Activated T-cell treated with anti-CD3 and anti-CD28 coated beads, Interleukin-2, amount 50 U/mL, for 72 hours (primary cell): ENCODE measurements at places on chromosomes 6 and 20.

- no peaks in the 10 kb centered on the region for H3K27me3 ChIP-seq
- H3K36me3 ChIP-seq = no peaks in the 10 kb centered on the region
- no peak overlapping the region for H3K27ac ChIP-seq
- H3K4me1 ChIP-seq = no peaks in the 10 kb centered on the region
These were observed 119.7 kb downstream of the EPHA7 start for GRCh38 chr6:93299622-93300021.

GRCh38 chr6:74969591-74970267, 236.1 kb downstream of the COL12A1 start:
- DNase-seq = no peak
- no peaks in the 10 kb centered on the region for H3K36me3 ChIP-seq
- H3K4me3 ChIP-seq = no peak overlapping the region
- no peaks in the 10 kb centered on the region for H3K4me1 ChIP-seq
- H3K27me3 ChIP-seq = no peaks in the 10 kb centered on the region

DNA sequence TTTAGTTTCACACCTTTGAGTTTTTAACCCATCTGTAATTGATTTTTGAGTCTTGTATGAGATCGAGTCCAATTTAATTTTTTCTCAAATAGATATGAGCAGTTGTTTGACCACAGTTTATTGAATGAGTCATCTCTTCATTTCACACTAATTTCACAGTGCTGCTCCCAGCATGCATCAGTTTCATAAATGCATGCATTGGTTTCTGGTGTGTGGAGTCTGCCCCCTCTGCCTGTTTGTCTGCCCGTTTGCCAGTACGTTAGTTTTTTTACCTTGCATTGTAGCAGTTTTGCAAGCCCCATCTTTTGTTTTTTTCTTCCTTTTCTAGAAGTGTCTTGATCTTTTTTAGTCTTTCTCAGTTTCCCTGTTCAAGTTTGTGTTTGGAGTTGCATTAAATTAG, 11.9 kb downstream of the SLX4IP start:
- H3K4me1 ChIP-seq = peaks cover 30% of the 10 kb centered on the region
- DNase-seq = peak; percentile 68
- H3K27me3 ChIP-seq = no peaks in the 10 kb centered on the region
- H3K27ac ChIP-seq = peak overlapping the region; percentile 58
- H3K36me3 ChIP-seq = no peaks in the 10 kb centered on the region

DNA sequence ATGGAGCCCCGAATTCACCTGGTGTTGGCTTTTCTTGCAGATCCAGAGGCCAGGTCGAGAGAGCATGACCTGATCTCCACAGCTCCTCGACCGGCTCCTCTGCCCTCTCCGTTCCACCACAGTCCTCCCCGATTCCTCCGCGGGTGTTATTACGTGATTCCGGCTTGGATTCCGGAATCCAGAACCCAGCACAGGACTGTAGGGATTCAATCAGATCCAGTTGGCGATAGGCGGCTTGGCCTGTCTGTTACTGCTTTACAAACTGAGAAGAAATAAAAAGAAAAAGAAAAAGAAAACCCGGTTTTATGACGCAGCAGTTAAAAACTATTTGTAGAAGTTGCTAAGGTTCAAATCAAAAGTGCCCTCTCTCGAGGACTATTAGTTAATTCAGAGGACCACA, 222.7 kb downstream of the EYA2 start:
- H3K27me3 ChIP-seq = peaks cover 42% of the 10 kb centered on the region
- no peak overlapping the region for H3K27ac ChIP-seq
- no peak for DNase-seq
- H3K36me3 ChIP-seq = peaks cover 2% of the 10 kb centered on the region
- no peak overlapping the region for H3K4me3 ChIP-seq

DNA sequence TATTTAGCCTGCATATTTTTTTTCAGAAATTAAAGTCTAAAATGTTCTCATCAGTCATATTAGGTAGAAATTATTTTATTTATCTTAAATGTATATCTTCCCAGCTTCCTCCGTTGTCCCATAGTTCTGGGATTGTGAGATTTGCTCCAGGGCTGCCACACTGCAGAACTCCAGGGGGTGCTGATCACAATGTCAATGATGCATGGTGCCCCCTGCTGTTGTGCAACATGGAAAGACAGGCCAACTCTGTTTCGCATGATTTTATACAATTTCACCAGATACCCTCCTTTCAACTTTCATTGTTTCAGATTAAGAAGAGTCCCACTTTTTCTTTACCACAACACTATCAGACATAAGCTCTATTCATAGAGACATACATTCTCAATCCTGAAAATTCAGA, 35.9 kb downstream of the ID4 start:
- H3K27me3 ChIP-seq = no peaks in the 10 kb centered on the region
- DNase-seq = no peak

GRCh38 chr6:5206920-5207561, 53.7 kb downstream of the LYRM4 start:
- DNase-seq = no peak
- H3K27ac ChIP-seq = no peak overlapping the region
- no peaks in the 10 kb centered on the region for H3K27me3 ChIP-seq
- no peak overlapping the region for H3K4me3 ChIP-seq
- H3K4me1 ChIP-seq = peaks cover 12% of the 10 kb centered on the region

- H3K27me3 ChIP-seq = no peaks in the 10 kb centered on the region
- H3K4me1 ChIP-seq = no peaks in the 10 kb centered on the region
- H3K36me3 ChIP-seq = peaks cover 3% of the 10 kb centered on the region
- H3K27ac ChIP-seq = no peak overlapping the region
These were observed 398.0 kb downstream of the BTBD3 start for GRCh38 chr20:12315652-12316051.

DNA sequence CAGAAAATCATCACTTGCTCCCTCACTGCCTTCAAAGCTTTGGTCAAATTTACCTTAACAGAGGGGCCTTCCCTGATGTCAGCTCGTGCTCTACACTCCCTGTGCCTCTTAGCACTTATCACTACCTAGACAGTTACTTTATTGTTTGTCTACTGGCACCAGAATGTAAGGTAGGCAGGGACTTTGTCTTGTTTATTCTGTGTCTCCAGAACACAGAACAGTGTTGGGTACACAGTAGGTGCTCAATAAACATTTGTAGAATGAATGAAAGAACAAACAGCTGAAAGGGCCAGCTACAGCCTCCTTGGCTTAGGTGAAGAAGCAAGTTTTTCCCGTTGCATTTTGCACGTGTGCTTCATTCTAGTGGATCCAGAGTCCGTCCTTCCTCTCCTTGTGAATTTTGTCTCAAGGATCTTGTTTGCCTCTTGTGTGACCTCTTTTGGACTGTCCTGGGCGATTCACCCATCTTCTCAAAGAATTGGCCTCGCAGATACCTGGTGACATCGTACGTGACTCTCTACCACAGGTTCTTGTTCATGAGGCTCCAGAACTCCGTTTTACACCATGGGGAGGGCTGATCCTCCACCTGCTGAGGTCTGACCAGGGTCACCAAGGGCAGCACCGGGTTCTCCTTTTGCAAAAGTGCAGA, 84.2 kb upstream of the ARMC2 start:
- H3K27ac ChIP-seq = no peak overlapping the region
- no peaks in the 10 kb centered on the region for H3K36me3 ChIP-seq
- DNase-seq = no peak
- peaks cover 5% of the 10 kb centered on the region for H3K4me1 ChIP-seq
- peaks cover 25% of the 10 kb centered on the region for H3K27me3 ChIP-seq

- no peak overlapping the region for H3K27ac ChIP-seq
- no peak overlapping the region for H3K4me3 ChIP-seq
- H3K36me3 ChIP-seq = peaks cover 6% of the 10 kb centered on the region
- H3K27me3 ChIP-seq = peaks cover 6% of the 10 kb centered on the region
These were observed 176.2 kb downstream of the NFATC2 start for GRCh38 chr20:51366155-51366886.

- no peak for DNase-seq
- H3K4me3 ChIP-seq = no peak overlapping the region
- H3K36me3 ChIP-seq = peaks cover 2% of the 10 kb centered on the region
- H3K27ac ChIP-seq = no peak overlapping the region
These were observed 5.9 kb upstream of the BCAS1 start for GRCh38 chr20:54076259-54076658.

DNA sequence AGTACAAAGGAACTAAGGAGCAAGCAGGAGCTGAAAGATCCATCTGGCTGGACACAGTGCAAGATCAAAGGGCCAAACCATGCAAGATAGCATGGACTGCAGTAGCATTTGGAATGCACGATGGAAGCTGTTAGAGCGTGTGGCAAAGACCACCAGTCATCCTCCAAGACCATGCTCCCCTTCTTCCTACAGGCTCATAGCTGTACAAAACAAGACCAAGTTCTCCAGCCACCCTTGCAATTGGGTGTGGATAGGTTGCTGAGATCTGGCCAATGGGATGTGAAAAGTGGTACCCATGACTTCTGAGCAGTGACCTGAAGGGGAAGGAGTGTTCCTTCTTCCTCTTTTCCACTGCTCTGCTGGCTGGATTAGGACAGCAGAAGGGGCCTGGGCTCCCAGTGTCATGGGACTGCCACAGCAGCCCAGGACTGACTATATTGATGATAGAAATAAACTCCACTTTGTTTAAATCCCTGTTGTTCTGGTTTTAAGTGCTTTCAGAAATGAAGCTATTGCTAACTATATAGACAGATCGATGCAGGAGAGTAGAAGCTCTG, 64.9 kb downstream of the SLC22A23 start:
- no peaks in the 10 kb centered on the region for H3K27me3 ChIP-seq
- no peak for DNase-seq
- H3K36me3 ChIP-seq = no peaks in the 10 kb centered on the region
- no peak overlapping the region for H3K4me3 ChIP-seq
- no peak overlapping the region for H3K27ac ChIP-seq
- no peaks in the 10 kb centered on the region for H3K4me1 ChIP-seq

- no peaks in the 10 kb centered on the region for H3K36me3 ChIP-seq
- H3K4me3 ChIP-seq = no peak overlapping the region
- H3K27ac ChIP-seq = no peak overlapping the region
- H3K4me1 ChIP-seq = no peaks in the 10 kb centered on the region
- H3K27me3 ChIP-seq = no peaks in the 10 kb centered on the region
- DNase-seq = no peak
These were observed 256.5 kb upstream of the RIN2 start for GRCh38 chr20:19501476-19502115.

GRCh38 chr20:51856432-51856831, 54.1 kb upstream of the SALL4 start:
- no peak overlapping the region for H3K27ac ChIP-seq
- peaks cover 2% of the 10 kb centered on the region for H3K27me3 ChIP-seq
- H3K4me1 ChIP-seq = no peaks in the 10 kb centered on the region
- no peak for DNase-seq
- H3K4me3 ChIP-seq = no peak overlapping the region

DNA sequence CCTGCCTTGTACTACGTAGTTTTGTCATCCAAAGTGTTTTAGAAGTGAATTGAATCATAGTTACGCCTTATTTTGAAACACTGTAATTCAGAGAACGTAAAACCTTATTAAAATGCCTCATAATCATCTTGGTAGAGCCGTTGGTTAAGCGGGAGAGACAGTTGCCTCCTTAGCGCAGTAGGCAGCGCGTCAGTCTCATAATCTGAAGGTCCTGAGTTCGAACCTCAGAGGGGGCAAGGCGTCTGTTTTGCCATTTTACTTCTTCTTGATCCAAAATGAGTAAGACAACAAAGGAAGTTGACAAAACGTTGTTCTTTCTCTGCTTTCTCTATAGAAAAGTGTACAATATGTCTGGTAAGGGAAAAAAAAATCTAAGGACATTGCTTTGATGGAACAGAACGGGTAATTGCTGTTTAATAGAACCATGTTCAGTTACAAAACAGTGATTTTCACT, 20.7 kb upstream of the TRIM27 start:
- peaks cover 51% of the 10 kb centered on the region for H3K4me1 ChIP-seq
- H3K4me3 ChIP-seq = peak overlapping the region; percentile 87
- DNase-seq = peak; percentile 79
- H3K27ac ChIP-seq = peak overlapping the region; percentile 98
- H3K36me3 ChIP-seq = no peaks in the 10 kb centered on the region

DNA sequence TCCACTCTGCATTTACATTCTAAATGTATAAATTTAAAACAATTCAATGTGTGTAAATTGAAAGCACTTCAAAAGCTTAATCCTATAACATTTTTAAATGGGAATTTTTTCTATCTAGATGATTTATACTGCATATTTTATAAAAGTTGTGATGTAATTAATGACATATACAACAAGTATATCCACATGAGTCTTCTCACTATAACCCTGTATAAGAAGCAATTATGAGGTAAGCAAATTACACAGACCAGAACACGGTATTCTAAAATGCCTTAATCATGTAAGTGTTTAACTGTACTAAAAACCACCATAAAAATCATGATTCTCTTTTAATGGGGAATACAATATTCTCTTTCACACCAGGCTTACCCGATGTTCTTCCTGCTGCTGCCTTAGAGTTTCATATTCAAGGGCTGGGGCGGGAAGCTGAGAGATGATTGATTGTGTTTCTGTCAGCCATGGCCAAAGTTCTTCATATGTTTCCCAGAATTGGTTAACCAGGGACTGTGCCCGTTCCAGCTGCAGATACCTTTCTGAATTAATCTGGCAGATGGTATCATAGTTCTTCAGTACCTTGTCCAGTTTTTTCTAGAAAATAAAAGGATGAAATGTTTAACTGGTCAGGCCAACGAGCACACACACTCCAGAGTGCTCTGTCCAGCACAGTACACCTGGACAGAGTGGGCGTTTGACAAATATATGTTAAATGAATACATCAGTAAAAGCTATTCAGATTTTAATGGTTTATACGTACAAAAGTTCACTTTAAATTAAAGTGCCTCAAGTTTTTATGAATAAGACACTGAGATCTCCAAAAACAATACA, 127.4 kb downstream of the DST start:
- H3K27me3 ChIP-seq = no peaks in the 10 kb centered on the region
- no peaks in the 10 kb centered on the region for H3K36me3 ChIP-seq
- H3K27ac ChIP-seq = no peak overlapping the region

- H3K27me3 ChIP-seq = no peaks in the 10 kb centered on the region
- H3K27ac ChIP-seq = peak overlapping the region; percentile 81
- DNase-seq = no peak
- peaks cover 11% of the 10 kb centered on the region for H3K36me3 ChIP-seq
These were observed 66.0 kb downstream of the UBR2 start for GRCh38 chr6:42629845-42630244.

- H3K36me3 ChIP-seq = no peaks in the 10 kb centered on the region
- H3K27ac ChIP-seq = no peak overlapping the region
- H3K27me3 ChIP-seq = no peaks in the 10 kb centered on the region
- peak; percentile 76 for DNase-seq
- H3K4me1 ChIP-seq = peaks cover 8% of the 10 kb centered on the region
These were observed 27.1 kb downstream of the CD83 start for GRCh38 chr6:14144678-14145113.

- no peaks in the 10 kb centered on the region for H3K27me3 ChIP-seq
- H3K27ac ChIP-seq = no peak overlapping the region
- DNase-seq = no peak
- no peak overlapping the region for H3K4me3 ChIP-seq
These were observed 34.2 kb downstream of the ANKRD60 start for GRCh38 chr20:58194175-58194791.

DNA sequence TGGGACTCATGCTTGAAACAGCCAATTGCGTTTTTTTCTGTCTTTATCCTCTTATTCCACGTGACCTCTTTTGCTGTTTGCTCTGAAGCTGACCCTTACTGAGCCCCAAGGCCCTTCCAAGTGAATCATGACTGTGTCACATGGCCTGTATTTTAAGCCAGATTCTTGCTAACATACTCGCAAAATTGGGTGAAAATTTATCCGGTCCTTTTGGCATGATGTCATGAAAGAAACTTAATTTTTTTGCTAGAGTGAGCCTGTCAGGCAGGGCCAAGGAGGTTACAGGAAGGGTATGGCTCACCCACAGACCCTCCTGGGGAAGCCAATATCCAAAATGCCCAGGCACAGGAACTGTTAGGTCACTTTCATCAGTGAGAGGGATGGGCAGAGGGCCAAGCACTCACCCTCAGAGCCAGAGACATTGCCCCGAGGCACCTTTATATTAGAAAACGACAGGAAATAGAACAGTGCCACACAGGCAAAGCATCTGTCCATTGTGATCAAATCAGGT, 296.7 kb downstream of the CDH26 start:
- DNase-seq = no peak
- no peak overlapping the region for H3K27ac ChIP-seq
- no peaks in the 10 kb centered on the region for H3K36me3 ChIP-seq
- no peaks in the 10 kb centered on the region for H3K27me3 ChIP-seq
- H3K4me3 ChIP-seq = no peak overlapping the region
- no peaks in the 10 kb centered on the region for H3K4me1 ChIP-seq
